Posterior cingulate gyrus (tissue), 11 donors: ENCODE measurements at places on chromosomes 4 and X.

- DNase-seq, result no peak
Measured at GRCh38 chr4:25723409-25723808, 67.8 kb downstream of the SLC34A2 start.

DNA sequence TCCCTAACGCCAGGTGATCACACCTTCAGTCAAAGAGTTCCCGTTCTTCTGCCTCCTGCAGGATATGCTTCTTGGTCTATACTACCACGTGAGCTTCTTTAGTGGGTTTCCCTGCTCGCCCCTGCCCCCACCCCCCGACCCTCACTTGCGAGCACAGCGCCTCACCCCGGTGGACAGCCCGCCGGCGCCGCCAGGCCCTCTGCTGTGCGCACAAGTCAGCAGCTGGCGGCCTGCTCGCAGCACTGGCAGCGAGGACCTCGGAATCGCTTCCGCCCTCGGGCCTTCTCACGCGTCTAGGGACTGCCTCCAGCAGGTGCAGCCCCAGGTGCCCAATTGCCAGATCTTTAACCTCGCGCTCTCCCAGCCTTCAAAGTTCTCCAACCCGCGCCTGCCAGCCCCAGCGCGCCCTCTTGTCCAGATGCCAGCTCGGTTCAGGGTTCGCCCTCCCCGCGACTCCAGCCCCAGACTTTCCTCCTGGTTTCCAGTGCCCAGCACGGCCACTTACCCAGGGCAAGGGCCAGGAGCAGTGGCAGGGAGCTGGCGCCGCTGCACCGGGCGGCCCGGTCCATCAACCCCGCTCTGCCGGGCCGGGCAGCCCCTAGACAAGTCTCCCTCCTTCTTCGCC is 454 bp downstream of the BTC start:
- DNase-seq, result peak; percentile 31

- DNase-seq, result no peak
Measured at GRCh38 chrX:11111947-11112346, 815 bp downstream of the HCCS start.

DNA sequence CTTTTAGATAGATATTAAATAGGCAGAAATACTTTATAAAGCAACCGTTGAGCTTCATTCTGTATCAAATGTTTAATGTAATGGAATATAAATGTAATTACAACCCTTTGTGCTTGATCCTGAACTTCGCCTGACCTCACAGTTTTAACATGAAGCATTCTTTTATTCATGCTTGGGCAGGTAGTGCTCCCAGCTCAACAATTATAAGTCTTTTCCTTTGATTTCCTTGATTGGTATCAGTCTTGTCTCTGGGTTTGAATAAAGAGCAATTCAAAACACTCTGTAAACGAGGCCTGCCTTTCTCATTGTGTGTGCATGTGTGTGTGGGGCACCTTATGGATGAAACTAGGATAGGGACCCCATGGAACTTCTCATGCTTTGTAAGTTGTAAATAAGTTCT is 6.8 kb downstream of the METAP1 start:
- no peak for DNase-seq

- DNase-seq, result no peak
Measured at GRCh38 chr4:78297116-78297800, 240.1 kb downstream of the FRAS1 start.

- DNase-seq, result no peak
Measured at GRCh38 chrX:153779891-153780677, 757 bp upstream of the SRPK3 start.

GRCh38 chr4:93515208-93515607 is 313.3 kb upstream of the ATOH1 start:
- no peak for DNase-seq

- DNase-seq, result no peak
Measured at GRCh38 chr4:169975838-169976796, 50.1 kb downstream of the MFAP3L start.

DNA sequence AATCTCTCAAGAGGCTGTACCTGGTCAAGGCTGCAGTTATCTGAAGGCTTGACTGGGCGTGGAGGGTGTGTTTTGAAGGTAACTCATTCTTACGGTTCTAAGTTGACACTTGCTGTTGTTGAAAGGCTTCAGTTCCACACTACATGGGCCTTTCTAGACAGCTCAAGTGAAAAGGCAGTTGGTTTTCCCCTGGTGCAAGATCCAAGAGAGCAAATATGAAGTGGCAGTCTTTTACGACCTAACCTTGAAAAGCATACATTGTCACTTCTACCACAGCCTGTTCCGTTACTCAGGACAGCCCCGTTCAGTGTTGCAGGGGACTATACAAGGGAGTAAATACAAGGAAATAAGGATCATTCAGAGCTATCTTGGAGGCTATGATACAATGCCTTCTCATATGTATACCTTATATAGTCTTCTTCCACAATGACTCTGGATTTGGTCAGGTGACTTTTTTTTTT is 46.2 kb downstream of the PDS5A start:
- no peak for DNase-seq

- no peak for DNase-seq
Measured at GRCh38 chr4:168854350-168854921, 155.6 kb downstream of the CBR4 start.

GRCh38 chr4:137762591-137762990 is 230.3 kb upstream of the PCDH18 start:
- no peak for DNase-seq

DNA sequence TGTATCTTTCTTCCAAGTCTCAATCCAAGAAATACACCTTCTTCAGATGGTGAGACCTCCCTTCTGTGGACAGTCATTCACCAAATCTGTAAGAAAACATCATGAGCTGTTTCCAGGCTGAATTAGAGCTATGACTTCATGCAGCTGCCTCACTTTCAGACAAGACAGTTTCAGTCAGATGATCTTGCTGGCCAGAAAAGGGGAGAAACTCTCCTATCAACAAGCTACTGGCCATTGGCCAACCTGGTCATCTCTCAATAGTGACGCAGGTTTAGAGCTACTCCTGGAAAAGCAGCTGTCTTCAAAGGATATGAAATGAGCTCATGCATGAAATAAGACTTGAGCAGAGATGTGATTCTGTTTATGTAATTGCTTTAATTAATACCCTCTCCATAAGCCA is 69.6 kb upstream of the NDP start:
- DNase-seq, result no peak

DNA sequence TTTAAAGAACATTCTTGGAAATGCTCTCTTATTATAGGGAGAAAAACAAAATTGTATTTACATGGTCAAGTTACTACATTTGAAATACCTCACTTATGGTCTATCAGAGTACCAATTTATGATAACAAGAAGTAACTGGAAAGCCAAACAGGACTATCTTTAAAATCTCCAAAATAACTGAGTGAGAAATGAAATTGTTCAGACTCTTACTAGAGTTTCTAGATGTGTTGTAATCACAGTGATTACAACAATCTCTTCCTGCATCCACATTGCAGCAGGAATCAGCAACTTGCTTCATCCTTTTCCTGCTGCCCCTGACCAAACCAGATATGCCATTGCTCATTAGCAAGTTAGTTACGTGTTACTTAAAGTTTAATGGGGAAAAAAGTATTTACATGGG is 245.2 kb upstream of the SMIM31 start:
- DNase-seq, result no peak

- DNase-seq, result no peak
Measured at GRCh38 chrX:13463608-13464007, 105.8 kb upstream of the EGFL6 start.

DNA sequence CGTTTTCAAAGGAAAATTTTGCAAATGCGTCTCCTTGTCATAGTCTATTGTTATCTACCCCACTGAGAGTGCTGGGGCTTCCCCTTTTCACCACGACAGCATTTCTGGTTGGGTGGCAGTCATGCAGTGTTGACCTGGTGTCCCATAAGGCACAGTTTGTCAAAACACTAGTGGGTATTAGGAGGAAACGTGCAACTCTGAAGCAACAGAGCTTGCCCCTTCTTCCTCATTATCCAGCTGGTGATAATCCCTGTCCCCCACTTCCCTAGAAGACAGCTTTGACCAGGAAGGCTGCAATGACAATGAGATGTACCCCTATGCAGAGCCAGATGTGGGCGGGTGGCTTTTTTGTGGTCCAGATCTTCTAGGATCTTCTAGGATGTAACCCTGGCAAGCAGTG is 1.8 kb downstream of the TBC1D1 start:
- DNase-seq, result no peak

GRCh38 chr4:40600850-40601249 is 28.8 kb downstream of the RBM47 start:
- no peak for DNase-seq

DNA sequence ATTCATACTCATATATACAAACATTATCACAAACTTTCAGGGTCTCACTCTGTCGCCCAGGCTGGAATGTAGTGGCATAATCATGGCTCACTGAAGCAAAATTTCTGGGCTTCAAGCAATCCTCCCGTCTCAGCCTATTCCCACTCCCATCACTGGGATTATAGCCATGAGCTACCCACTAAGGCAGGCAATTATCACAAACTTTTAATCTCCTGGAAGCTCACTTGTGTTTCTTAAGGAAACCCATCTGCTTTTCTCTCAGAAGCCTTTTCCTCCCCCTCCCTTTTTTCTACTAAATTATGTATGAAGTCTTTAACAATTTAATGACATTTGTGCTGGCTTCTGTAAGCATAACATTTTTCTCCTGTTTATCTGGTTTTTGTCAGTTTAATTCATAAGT is 170.5 kb downstream of the AREG start:
- no peak for DNase-seq

- DNase-seq, result no peak
Measured at GRCh38 chr4:40160258-40160657, 36.6 kb upstream of the RHOH start.

- DNase-seq, result no peak
Measured at GRCh38 chr4:84792366-84793301, 173.9 kb downstream of the WDFY3 start.

DNA sequence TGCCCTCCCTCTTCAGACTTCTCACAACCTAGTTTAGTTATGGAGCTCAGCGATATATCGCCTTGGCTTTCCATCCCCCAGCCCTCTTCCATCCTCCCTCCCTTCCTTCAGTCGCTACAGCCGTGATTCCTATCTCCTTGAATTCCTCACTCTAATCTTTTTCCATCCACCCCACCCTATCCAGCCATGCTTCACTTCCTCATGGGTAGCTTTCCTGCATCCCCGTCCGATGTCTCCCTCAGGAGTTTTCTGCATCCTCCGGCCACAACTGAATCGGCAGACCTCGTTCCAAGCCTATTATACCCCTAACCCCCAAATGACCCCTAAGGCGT is 456 bp downstream of the SNX12 start:
- DNase-seq, result no peak

DNA sequence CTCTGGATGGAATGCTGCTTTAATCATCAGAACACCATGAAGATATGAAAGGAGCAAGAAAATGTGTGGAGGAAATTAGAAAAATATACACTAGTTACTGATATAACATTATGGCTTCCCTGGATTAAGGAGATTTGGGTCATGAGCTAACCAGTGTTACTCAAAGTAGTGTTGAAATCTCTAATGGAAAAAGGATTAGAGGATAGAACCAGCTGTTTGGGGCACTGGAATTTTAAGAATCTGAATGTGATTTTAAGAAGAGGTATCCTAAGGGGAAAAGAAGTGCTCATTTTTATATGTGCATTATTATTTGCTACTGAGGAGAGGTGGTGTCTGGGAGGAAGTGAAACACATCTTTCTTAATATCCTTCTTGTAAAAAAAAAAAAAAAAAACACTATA is 164.1 kb upstream of the PPARGC1A start:
- no peak for DNase-seq

DNA sequence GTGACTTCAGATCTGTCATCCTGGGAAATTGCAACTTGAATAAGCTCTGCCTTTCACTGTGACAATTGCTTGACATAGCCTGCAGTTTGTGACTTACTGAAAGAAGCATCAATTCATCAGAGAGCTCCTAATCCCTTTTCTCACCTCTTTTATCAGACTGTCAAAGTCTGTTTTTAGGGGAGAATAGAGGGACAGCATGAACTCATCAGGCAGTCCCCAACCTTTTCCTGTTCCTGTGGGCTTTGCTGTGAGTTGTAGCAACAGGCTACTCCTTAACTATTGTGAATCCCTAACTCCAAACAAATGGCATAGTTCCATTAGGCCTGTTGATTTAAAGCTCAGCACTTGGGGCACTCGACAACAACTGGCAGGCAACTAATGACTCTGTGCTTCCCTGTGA is 64.9 kb downstream of the DOCK11 start:
- no peak for DNase-seq

GRCh38 chr4:79014230-79014629 is 75.0 kb upstream of the PAQR3 start:
- DNase-seq, result no peak

GRCh38 chrX:140949233-140949632 is 53.2 kb upstream of the SPANXB1 start:
- no peak for DNase-seq

DNA sequence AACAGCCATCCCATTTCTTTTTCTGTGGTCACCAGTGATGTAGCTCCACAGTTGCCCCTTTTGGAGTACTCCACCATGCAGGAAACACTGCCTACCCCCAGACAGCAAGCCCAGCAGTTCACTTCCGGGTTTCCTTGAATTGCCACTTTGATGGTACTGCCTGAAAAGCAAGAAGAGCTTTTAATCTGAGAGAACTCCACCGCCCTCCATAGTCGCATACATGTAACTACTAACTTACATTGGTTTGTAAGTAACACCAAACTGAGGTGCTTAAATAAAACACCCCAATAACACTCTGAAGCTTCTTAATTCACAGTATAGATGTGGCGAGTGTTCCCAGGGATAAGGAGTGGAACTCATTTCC is 53.6 kb upstream of the HPSE start:
- no peak for DNase-seq

GRCh38 chr4:176383273-176384077 is 63.7 kb downstream of the SPCS3 start:
- no peak for DNase-seq

DNA sequence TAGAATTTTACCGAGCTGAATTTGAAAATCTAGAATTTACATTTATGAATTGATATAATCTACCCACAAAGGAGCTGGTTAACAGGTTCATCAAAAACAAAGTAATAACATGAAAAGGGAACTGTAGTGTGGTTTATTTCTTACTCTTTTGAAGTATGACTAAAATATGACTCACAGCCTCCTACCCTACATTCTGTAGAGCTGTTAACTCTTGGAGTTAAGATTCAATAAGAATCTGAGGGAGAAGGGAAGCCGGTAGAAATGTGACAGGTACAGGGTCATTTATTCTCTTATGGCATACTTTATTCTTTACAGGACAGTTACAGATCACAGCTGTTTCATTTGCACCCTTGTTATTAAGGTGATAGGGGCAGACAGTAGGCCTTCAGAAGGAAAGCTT is 132.2 kb upstream of the FAM47B start:
- DNase-seq, result no peak

- no peak for DNase-seq
Measured at GRCh38 chr4:119493419-119493818, 135.2 kb downstream of the PDE5A start.

- no peak for DNase-seq
Measured at GRCh38 chr4:84952004-84952403, 14.5 kb downstream of the WDFY3 start.

- DNase-seq, result no peak
Measured at GRCh38 chrX:152635941-152636340, 1.8 kb upstream of the GABRQ start.
